ENCODE measurements at places on chromosomes 1 and 21.
A peak's percentile ranks its signal among the peaks of the same experiment; 100 is the strongest.

DNA sequence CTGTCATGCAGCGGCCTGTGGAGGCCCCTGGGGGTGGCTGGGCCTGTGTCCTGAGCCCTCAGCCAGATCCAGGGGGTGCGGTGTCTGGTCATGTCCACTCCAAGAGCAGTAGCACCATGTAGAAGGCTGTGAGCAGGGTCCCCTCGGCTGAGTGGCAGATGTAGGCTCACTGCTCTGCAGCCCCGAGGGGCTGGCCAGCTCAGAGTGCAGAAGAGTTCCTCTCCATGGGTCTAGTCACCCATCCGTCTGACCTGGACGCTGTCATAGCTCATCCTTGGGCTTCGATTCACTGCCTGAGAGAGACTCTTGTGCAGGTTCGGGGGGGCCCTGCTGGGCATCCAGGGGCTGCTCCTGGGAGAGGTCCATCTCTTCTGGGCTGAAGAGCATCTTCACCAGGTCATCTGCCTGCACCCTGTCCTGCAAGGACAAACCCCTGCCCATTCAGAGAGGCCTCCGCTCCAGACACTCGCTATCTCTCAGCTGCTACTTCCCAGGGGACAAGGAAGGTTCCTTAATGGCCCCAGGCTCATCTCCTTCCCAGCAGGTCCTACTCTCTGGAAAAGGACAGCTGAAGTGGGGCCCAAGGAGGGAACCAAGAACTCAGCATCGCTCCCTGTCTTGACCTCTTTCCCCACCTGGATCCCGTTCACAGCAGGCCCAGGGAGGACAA lies 6.5 kb upstream of the CLDN19 start:
- no peak for DNase-seq

- DNase-seq: no peak
Observed at GRCh38 chr1:153509036-153509435, 26.8 kb downstream of the S100A6 start.

- DNase-seq: no peak
Observed at GRCh38 chr1:156697481-156697880, 7.9 kb downstream of the CRABP2 start.

- no peak for DNase-seq
Observed at GRCh38 chr1:3124246-3124645, 55.2 kb downstream of the PRDM16 start.

- DNase-seq: no peak
Observed at GRCh38 chr1:167061073-167061464, 29.1 kb downstream of the GPA33 start.

DNA sequence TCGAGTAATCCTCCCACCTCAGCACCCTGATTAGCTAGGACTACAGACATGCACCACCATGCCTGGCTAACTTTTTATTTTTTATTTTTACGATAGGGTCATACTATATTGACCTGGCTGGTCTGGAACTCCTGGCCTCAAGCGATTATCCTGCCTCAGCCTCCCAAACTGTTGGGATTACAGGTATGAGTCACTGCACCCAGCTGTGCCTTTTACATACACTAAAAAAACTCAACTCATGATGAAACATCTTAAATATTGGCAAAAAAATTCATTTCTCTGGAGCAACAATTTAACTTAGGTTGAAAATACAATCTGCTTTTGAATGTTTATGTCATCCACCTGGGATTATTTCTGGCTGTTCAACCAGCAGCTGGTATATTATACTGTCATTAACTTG lies 598.3 kb upstream of the ZP4 start:
- no peak for DNase-seq

GRCh38 chr1:33319186-33319948 lies 1.5 kb downstream of the A3GALT2 start:
- no peak for DNase-seq

- peak; percentile 18 for DNase-seq
Observed at GRCh38 chr21:26965907-26966581, 844 bp downstream of the ADAMTS5 start.

DNA sequence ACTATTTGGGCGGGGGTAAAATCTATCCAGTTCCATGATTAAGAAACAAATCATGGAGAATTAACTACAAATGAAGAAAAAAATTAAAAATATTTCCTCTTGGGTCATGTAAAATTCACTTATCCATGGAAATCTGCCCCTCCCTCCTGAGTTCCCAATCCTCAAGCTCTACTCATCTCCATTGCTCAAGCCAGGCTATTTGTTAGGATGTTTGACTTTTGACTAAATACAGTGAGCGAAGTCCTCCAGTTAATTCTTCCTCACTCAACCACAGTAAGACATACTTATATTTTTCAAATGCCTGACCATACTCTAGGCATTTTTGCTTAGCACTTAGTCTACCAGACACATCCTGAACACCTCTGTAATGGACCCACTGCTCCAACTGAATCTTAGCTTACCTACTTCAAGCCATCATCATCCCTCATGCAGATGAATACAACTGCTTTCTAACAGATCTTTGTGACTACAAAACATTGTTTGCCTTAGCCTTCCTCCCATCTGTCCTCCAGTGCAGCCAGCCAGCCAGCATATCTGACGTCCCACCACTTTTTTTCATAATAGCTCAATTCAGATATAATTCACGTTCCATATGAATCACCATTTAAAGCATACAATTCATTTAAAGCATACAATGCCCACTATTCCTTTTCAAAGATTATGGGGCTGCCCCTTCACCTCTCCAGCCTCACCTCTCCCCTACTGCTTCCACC lies 154.2 kb downstream of the RERE start:
- no peak for DNase-seq

GRCh38 chr1:232627645-232628334 lies 2.1 kb downstream of the SIPA1L2 start:
- DNase-seq: peak; percentile 52

GRCh38 chr1:203751051-203751450 lies 13.9 kb upstream of the LAX1 start:
- DNase-seq: no peak

DNA sequence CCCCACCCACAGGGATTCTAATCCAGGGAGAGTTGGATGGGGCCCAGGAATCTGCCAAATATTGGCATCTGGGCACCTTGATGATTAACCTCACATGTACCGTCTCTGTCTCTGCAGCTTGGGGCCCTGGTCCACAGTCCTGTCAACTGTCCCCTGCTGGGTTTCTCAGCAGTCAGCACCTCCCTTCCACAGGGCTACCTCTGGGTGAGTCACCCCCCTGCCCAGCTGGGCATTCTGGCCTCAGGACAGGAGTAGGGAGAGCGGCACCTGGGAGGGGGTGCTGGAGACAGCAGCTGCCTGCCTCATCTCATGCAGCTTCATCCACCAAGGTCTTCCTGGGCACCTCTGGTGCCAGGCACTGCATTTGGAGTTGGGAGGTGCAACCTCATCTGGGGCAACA lies 100.6 kb upstream of the ACTL8 start:
- no peak for DNase-seq

DNA sequence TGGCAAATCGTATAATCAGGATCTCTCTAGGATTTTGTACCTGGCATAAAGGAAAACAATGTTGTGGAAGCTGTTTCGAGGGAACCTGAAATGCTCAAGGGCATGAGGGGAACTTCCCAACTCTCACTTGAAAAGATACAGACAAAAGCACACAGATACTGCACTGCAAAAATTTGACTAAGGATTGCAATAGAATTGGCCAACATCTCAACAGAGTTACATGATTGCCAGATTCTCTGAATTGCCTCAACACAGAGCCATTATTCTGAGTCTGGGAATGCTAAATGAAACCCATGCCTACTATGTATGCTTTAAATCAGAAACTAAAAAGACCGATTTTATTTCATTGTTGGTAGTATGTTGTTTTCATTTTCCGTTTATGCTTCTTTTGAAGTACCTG lies 16.0 kb downstream of the KRTAP19-8 start:
- no peak for DNase-seq

GRCh38 chr1:42946120-42946898 lies 12.4 kb downstream of the SLC2A1 start:
- DNase-seq: no peak

DNA sequence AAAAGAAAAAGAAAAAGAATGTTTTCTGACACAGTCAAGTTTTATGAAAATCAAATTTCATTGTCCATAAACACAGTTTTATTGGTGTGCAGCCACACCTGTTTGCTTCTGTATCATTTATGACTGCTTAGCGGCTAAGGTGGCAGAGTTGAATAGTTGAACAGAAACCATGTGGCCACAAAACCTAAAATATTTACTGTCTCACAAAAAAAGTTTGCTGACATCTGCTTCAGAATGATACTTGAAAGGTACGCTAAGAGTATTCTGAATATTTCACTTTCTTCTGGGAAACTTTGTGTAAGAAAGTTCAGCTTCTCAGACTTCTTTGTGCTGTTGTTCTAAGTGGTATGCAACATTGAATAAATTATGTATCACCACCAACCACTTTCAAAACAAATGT lies 6.2 kb downstream of the KCNK1 start:
- DNase-seq: no peak

DNA sequence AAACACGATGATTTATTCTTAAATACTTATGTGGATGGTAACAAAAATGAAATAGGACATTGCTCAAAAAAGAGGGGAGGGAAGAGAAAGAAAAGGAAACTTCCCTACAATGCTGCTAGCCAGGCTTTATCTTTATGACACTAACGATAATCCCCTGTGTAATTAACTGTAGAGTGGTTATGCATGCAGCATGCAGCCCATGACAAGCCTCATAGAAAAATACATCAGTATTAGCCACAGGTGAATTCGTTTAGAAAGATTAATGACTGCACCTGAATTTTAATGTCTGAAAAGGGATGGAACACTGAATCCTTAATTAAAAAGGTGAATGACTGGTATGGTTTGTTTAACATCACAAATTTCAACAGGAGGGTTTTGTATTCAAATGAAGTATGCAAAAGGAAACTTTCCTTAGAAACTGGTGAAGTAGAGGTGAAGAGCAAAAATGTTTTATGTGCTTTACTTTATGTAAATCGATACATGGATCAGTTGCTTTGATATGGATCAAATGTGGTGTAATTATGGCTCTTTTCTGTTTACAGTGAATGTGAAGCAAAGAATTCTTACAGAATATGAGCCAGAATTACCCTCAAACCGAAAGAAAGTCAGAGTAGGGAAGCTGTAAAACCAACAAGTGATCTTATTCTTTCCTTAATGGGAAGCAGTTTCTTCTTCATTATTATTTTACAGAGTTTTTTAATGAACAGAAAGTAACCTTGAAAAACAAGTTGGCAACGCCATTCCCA lies 569.6 kb upstream of the ADGRL2 start:
- DNase-seq: no peak

GRCh38 chr1:18419113-18419844 lies 61.5 kb upstream of the KLHDC7A start:
- DNase-seq: no peak

All from colonic mucosa (tissue), 4 donors.